Lower lobe of right lung (tissue), 2 donors: ENCODE measurements at places on chromosomes 4 and X. TPM values are rescaled to one million over a fixed set of nuclear protein-coding genes. Genes with fewer than 3 reads are reported as not detected.

Gene SNX25
- 74.7 TPM for total RNA-seq

Gene BRS3
- total RNA-seq, result not detected

GRCh38 chrX:150483356-150483985 lies 85.0 kb upstream of the MTM1 start:
- no peak for DNase-seq

GRCh38 chr4:26762650-26763049 lies 98.0 kb upstream of the STIM2 start:
- DNase-seq, result no peak

DNA sequence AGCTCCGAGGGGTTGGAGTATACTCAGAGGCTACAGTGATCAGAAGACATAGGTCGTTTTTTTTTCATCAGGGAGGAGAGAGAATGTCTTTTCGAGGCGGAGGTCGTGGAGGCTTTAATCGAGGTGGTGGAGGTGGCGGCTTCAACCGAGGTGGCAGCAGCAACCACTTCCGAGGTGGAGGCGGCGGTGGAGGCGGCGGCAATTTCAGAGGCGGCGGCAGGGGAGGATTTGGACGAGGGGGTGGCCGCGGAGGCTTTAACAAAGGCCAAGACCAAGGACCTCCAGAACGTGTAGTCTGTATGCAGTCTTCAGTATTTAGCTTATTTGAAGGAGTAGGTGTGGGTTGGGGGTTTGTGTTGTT lies 500 bp downstream of the GAR1 start:
- no peak for DNase-seq

GRCh38 chr4:47367761-47368160 lies 95.7 kb downstream of the COMMD8 start:
- DNase-seq, result no peak

DNA sequence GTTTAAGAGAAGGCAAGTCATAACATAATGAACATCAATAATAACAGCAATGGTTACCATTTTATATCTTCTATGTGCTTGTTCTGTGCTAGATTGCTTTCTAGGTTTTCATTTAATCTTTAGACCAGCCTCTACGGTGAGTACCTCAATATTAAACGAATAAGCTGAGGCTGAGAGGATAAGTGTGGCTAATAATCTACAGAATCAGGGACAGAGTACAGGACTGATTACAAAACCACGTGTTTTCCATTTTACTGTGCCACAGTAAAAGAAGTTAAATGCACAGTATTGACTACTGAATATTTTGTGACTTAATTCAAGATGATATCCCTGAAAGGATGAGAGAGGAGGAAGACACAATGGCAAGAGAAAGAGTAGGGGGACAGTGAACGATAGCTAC lies 56.3 kb downstream of the HUWE1 start:
- no peak for DNase-seq

- peak; percentile 27 for DNase-seq
Observed at GRCh38 chrX:118115953-118116712, 477 bp downstream of the KLHL13 start.
